ENCODE measurements at places on chromosomes 6 and 20.

GRCh38 chr6:165118736-165119135 lies 190.7 kb downstream of the C6orf118 start:
- no peak for DNase-seq

GRCh38 chr6:106159531-106159940 lies 73.4 kb downstream of the PRDM1 start:
- DNase-seq = no peak

GRCh38 chr20:17776551-17776950 lies 76.8 kb downstream of the BANF2 start:
- DNase-seq = no peak

- peak; percentile 72 for DNase-seq
Observed at GRCh38 chr6:34671801-34672656, 24.5 kb downstream of the ILRUN start.

GRCh38 chr6:152124429-152125074 lies 317.1 kb downstream of the ESR1 start:
- DNase-seq = no peak

- DNase-seq = no peak
Observed at GRCh38 chr6:55950071-55950814, 74.9 kb upstream of the BMP5 start.

GRCh38 chr6:25670793-25671513 lies 18.9 kb downstream of the SCGN start:
- no peak for DNase-seq

DNA sequence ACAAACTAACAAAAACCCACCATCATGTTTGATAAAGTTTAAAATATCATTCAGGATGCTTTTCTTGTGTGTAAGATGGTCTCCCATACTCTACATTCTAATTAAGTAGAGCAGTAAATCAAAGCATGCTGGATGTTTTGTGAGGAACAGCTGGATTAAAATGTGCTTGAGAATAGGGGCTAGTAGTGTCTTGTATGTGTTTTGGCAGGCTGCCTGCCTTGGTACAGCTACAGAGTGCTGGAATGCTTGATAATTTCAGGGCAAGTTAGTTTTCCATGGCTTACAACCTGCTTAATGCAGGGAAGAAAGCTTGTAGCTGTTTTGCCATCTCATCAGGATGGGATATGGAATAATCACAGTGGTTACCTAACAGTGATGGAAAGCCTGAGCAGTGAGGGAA lies 636.6 kb upstream of the MMS22L start:
- no peak for DNase-seq

DNA sequence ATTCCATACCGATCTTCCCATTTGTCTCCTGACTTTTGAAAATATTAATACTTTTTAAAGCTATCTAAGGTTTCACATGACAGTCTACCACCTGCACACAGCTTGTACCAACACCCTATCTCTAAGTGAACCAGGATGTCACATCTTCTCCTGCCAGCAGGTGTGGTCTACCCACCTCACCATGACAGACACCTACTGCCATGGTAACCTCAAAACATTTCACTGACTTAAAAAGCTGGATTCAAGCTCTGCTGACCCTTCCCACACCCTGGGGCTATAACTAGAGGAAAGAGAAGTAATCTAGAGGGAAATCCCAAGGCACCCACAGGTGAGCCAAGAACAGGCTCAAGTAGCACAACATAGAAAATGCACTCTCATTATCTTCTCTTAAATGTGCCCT lies 1.2 kb downstream of the SLC17A3 start:
- DNase-seq = peak; percentile 28

DNA sequence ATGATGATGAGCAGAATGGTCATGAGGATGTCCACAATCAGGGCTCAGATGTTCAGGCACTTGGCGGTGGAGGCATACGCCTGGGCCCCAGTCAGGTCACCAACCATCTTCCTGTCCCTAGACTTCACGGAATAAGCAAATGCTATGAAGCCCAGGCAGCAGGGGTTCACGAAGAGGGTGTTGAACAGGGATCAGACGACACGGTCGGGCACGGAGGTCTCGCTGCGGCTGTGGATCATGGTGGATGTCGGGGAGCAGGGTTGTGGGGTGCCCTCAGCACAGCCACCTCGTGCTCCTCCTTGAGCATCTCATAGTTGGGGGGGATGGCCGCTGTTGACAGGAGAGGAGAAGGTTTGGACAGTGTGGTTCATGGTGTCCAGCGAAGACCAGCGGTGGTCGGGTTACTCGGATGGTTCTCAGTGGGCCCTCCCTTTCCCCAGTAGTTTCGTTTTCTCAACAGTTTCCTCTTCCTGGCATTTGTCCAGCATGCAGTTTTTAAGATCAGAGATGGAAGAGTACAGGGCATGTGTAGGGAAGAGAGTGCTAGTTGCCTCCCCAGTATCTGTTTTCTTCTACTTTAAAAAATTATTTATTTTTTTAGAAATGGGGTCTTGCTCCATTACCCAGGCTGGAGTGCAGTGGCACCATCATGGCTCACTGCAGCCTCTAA lies 20.3 kb upstream of the SPDEF start:
- DNase-seq = no peak

DNA sequence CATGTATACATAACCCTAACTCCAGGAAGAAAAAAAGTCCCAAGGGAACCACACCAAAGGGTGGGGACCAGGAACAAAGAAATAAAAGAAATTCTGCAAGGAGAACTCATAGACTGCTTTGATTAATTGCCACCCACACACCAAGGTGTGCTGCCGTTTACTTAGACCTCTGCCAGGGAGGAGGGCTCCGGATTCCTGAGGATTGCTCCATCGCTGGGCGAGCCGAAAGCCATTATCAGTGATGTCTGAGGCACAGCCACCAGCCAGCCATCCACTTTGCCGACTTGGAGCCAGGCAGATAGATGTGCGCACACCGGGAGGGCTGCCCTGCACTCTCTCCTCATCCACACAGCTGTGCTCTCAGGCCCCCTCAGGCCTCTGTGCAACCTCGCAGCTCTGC lies 272.7 kb upstream of the FOXQ1 start:
- DNase-seq = no peak

Data from activated gamma-delta T cell treated with Interleukin-2 at 50 U/mL for 16 hours (primary cell).